ENCODE measurements at places on chromosomes 16 and 17.
A peak's percentile ranks its signal among the peaks of the same experiment; 100 is the strongest.

DNA sequence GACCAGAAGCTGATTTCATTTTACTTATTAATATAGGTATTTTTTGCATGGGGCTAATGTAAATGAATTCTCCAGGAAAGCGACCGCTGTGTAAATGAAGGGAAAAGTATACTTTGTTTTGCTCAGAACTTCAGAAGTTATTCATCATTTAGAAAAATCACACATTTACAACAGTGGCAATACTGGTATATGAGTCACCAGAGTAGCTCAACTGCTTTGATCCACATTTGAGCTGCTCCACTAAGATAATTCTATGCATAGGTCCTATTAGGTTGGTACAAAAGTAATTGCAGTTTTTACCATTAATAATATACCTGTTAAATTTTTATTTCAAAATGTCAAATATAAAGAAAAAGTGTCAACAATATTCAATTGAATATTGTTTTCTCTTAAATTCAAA is 22.9 kb upstream of the DYNLRB2 start:
- no peak for DNase-seq

DNA sequence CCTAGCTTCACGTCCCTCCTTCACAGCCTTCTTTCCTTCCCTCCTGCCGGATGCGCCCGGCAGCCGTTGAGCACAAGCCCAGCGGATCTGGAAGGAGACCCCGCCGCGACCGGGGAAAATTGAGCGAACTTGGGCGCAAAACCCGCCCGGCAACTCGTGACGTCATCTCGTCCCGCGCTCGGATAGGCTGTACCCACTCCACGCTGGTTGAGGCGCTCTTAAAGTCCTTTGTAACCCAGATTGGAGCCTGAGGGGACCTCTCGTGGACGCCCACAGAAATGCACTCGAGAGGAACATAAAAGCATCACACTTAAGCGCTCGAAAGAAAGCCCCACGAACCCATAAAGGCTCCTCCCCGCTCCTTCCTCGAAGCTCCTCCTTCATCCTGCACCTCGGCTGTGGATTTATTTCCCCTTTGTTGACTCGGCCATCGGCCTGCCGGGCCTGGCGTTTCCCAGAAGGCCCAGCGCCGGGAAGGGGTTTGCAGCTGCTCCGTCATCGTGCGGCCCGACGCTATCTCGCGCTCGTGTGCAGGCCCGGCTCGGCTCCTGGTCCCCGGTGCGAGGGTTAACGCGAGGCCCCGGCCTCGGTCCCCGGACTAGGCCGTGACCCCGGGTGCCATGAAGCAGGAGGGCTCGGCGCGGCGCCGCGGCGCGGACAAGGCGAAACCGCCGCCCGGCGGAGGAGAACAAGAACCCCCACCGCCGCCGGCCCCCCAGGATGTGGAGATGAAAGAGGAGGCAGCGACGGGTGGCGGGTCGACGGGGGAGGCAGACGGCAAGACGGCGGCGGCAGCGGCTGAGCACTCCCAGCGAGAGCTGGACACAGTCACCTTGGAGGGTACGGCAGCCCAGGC is at the start of gene PSMD3:
Gene PSMD3 (plus strand): TSS at position 457 of the 856 bp plus-strand sequence. CDS start 164 bp downstream, at position 621.
- DNase-seq: peak; percentile 98

DNA sequence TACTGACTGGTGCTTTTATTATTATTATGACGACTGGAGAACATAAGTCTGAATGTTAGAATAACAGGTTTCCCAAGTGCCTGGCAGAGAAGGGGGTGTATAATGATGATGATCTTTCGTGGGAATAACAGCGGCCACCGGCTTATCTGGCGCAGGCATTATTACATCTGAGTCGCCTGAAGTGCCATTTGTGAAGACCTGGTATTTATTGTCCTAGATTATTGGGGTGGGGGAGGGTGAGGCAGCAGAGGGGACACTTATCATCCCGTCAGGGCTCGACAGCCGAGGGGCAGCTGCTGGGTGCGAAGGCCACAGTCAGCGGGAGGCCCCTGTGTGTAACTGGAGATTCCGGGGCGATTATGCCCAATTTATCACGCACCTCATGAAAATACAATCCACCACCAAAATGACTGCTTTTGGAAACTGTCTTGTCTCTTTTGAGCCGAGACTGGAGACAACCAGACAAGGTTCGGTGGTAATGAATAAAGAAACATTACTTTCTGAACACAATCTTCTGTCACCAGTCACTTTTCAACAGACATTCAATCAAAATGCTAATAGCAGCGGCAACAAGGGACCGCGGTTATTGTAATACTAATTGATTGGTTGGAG is 199.3 kb downstream of the CCDC182 start:
- no peak for DNase-seq

DNA sequence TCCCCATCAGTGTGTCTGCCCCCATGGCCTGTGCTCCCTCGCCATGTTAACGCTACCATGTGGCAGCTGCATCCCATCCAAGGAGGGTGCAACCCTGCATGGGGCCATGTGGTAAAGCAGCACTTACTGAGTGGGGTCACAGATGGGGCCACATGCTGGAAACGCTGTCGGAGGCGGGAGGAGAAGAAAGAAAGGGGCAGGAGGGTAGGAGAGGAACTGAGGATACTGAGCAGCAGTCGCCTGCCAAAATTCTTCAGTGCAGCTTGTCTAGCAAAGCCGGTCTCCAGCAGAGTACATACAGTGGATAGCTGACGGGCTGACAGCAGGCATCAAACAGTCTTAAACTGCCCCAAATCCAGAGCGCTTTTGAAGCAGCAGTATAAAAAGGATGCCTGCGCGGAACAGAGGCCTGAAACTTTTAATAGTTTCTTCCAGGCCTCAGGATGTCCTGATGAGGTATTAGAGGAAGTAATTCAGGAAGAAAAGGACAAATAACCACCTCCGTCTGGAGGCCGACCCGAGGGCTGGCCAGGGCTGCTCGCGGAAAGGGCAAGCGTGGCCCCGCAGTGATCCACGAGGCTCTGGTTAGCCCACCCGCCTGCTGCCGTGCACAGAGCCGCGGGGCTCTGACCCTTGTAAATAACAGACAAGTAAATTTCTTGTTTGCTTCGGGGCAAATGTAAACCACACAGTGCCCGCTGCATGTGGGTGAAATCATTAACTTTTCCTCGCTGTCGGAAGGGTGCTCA is 149.0 kb downstream of the CCDC182 start:
- no peak for DNase-seq

DNA sequence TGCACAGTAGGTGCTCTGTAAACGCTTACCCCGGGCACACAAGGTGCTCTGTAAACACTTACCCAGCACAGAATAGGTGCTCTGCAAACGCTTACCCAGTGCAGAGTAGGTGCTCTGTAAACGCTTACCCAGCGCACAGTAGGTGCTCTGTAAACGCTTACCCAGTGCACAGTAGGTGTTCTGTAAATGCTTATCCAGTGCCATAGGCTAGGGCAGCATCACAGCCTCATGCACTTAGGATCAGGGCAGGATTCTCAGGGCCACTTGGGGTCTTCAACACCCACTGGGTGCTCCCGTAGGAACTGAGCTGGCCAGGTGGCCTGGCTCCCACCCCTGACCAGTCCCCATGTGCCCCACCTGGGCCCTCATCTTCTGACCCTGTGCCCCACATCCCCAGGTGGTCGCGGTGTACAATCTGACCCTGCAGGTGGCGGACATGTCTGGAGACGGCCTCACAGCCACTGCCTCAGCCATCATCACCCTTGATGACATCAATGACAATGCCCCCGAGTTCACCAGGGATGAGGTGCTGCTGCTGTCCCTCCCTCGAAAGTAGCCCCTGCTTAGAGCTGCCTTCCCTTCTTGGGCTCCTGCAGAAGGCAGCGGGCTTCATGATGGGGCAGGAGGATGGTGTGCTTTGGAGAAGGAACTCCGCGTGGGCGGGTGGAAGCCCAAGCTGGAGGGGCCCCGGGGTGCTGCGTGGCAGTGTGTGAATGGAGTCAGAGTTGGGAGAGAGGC is 13.1 kb downstream of the SLC22A31 start:
- DNase-seq: no peak

- no peak for DNase-seq
These were observed 7.9 kb downstream of the P2RX5 start for GRCh38 chr17:3688027-3688553.

GRCh38 chr16:56631832-56632155 is 665 bp upstream of the MT1M start:
- DNase-seq: no peak

Data from NCI-H2107 (cell line).